C1 segment of cervical spinal cord (tissue), 14 donors: ENCODE measurements at places on chromosomes 12 and 14.

DNA sequence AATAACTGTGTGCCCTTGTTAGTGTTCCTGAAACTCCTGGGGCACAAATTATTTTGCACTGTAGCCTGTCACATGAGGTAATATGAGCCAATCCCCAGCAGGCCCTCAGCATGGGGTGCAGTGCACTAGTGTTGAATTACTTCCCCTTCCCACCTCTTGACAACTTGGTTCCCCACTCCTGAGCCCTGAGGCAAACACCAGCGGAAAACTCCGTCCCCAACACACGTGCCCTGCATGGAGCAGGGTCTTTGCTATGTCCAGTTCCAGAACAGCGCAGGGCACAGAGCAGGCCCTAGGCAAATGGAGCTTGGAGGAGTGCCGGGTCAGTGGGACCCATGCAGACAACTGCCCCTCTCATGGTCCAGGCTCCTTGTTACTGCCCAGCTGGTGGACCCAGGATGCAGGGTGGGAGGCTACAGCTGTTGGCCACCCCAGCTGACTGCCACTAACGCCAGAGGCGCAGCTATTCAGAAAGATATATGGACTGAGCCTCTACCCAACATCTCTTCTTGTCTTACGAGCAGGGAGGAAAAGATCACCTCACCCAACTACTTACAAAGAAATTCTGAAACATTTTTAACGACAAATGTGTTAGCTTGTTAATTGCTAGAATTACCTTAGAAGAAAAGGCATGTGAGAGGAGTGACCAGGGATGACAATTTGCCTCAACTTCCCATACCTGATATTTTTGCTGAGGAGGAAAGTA is 71.6 kb downstream of the NT5DC3 start:
- DNase-seq, result no peak

- no peak for DNase-seq
These were observed 24.4 kb upstream of the MGST1 start for GRCh38 chr12:16323010-16323409.

DNA sequence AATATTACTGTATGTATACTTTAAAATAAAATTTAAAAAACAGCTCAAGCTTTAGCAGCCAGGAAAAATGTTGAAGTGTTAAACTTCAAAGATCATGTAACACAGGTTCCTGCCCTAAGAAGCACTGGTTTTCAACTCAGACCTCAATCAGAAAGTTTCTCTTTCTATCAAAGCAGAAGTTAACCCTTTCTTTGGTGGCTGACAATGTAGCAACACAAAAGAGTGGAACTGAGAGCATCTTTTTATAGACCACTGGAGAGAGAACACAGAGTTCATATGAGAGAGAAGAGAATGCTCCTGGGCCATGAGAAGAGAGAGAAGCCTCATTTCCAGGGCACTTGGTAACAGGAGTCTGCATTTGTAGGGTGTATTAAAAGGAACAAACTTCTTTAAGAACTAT is 42.2 kb upstream of the KTN1 start:
- no peak for DNase-seq

- DNase-seq, result no peak
These were observed 148.4 kb upstream of the BCL2L14 start for GRCh38 chr12:11922361-11922760.

GRCh38 chr12:13584541-13584940 is 388.0 kb downstream of the EMP1 start:
- DNase-seq, result no peak
